ENCODE measurements at places on chromosomes 7 and 10. TPM values are rescaled to one million over a fixed set of nuclear protein-coding genes. Genes with fewer than 3 reads are reported as not detected.

- H3K27ac ChIP-seq: no peak overlapping the region
Observed at GRCh38 chr7:149821191-149822148, 16.7 kb upstream of the ZNF862 start.

DNA sequence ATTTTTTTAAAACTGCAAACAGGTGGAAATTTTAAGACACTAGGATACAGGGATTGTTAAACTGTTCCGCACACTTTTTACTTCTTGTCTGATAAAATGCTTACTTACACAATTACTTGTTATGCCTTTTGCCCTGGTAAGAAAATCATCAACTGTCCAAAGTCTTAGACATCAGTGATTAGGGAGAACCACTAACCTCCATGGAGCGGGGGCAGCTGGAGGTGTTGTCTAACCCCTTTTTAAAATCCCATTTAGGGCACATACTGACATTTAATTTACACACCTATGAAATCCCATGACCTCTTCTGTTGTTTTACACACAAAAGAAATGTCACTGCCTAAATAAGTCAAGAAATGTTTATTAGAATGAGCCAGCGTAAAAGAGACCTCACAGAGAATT is 65.7 kb downstream of the TRIM24 start:
- H3K27ac ChIP-seq: no peak overlapping the region
- H3K4me1 ChIP-seq: no peaks in the 10 kb centered on the region
- no peak overlapping the region for H3K4me3 ChIP-seq
- no peak for DNase-seq

DNA sequence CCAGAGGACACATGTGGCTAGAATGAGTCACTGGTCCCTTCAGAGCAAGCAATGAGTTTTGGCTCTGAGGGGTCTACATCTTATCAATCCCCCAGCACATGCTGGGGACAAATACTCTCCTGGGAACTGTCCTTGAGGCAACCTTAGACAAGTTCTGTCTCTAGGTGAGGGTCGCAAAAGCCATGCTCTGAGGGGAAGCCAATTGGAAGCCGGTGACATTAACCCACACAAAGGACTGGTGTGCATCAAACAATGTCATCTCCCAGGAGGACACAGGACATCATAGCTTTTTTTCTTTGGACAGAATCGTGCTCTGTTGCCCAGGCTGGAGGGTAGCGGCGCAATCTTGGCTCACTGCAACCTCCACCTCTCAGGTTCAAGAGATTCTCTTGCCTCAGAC is 111.6 kb upstream of the ZNF722 start:
- H3K36me3 ChIP-seq: no peaks in the 10 kb centered on the region
- H3K4me3 ChIP-seq: no peak overlapping the region
- no peak for DNase-seq
- no peak overlapping the region for H3K27ac ChIP-seq
- H3K4me1 ChIP-seq: no peaks in the 10 kb centered on the region

HTR5A gene
- not detected for total RNA-seq

All from esophagus squamous epithelium (tissue), 5 donors.